ENCODE measurements at places on chromosomes 3 and 15.

DNA sequence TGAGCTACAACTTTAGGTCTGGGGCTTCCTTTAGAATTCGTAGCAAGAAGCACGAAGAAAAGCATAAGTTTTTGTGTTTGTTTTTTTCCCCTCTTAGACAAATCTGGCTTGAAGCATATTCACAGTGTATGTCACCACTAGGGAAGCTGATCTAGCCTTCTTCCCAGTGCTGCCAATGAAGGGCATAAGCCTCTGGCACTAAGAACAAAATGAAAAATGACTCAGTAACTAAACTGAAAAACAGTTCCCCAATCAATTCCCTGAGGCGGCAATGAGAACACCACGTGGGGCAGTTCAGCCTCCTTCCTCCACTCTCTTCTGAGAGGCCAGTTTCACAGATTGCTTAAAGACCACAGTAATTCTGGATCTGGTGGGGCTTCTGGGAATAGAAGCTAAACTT, 338.1 kb downstream of the GAP43 start:
- no peak for DNase-seq

DNA sequence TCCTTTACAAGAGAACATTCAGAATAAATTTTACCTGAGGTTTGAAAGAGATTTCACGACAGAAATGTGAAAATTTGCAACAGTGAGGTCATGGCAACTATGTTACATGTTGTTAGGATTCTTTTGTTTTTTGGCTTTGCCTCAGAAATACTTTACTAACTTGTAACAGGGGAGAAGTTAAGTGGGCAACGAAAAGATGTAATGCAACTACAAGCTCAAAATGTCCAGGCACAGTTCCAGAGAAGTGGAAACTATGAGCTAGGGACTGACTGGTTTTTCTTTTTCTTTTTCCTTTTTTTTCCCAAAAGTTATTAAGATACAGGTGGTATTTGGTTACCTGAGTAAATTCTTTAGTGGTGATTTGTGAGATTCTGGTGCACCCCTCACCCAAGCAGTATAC, 111.5 kb upstream of the PPP2R3A start:
- DNase-seq = no peak

DNA sequence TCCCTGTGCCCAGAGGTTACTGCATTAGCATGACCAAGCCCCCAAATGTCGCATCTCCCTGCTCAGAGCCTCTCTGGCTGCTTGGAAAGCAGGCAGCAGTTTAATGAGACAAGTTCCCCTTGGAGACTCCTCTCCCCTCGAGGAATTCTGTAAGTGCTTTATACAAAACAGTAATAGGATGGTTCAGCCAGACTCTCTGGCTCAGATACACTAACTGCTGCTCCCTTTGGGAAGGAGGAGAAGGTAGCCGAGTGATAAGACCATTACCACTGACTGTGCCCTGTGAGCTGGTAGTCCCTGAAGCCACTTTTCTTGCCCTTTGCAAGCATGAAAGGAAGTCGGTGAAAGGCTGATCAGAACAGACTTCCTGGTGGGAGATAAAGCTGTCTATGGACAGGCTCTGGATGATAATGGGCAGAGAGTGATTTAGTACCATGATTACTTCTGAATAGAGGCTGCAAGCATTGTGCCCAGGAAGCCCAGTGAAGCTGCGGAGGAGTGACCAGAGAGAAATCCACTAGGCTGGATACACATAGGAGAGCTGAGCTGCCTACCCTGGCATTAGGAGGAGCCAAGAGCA, 100.8 kb downstream of the SEMA6D start:
- no peak for DNase-seq

GRCh38 chr3:12188328-12188648, 29.6 kb upstream of the TIMP4 start:
- DNase-seq = no peak
